ENCODE measurements at places on chromosomes 5 and 9.

DNA sequence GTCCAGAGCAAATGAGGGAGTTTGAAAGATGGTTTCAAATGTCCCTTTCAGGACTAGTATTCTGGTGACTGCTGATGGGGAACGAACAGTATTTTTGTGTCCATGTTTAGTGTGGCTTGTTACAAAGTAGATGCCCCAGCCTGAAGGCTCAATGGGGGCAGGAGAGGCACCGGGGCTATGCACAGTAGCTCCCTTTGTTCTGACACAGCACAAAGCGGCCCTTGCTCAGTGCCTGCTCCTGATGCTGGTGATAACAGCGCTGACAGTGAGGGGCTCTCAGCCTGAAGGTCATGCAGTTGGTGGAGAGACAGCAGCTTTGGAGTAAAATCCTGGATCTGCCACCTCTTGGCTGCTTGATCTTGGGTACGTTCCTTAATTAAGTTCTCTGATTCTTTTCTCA is 188.9 kb downstream of the SLIT3 start:
- DNase-seq, result no peak
- peaks cover 27% of the 10 kb centered on the region for H3K4me1 ChIP-seq
- no peaks in the 10 kb centered on the region for H3K27me3 ChIP-seq
- H3K4me3 ChIP-seq, result no peak overlapping the region
- no peak overlapping the region for H3K27ac ChIP-seq

DNA sequence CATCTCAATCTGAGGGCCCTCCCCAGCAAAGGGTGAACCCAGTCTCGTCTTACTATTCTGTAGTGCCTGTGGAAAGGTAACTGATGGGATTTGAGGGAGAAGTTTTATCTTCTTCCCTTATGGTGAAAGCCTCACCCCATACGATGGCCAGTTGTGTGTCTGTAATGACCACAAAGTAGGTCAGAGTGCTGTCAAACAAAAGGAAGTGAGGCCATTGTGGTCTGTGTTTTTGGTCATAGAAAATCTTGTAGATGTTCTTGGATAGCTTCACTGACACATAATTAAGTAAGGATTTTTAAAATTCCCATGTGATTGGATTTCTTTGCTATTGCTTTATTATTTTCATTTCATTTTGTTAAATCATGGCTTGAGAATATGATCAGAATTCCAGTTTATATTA is 505.1 kb upstream of the KLF4 start:
- no peak for DNase-seq
- H3K27ac ChIP-seq, result no peak overlapping the region
- H3K27me3 ChIP-seq, result no peaks in the 10 kb centered on the region
- no peaks in the 10 kb centered on the region for H3K4me1 ChIP-seq
- H3K4me3 ChIP-seq, result no peak overlapping the region

DNA sequence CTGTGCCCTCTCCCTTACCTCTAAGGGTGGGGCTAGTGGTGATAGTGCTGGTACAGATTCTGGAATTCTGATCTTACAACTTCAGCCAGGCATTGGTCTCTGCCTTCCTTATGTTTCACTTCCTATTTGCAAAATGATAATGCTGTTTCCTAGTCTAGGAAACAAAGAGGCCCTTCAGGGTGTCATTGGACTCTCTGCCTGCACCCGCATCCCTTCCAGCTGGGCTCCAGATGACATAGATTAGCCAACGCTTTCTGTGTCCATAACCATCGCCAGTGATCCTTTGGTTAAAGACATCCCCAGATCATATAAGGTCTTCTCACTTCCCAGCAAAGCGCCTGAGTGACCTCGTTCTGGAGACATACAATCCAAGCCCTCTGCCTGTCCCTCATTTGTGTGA is 180.7 kb downstream of the ERCC6L2 start:
- no peak overlapping the region for H3K27ac ChIP-seq

DNA sequence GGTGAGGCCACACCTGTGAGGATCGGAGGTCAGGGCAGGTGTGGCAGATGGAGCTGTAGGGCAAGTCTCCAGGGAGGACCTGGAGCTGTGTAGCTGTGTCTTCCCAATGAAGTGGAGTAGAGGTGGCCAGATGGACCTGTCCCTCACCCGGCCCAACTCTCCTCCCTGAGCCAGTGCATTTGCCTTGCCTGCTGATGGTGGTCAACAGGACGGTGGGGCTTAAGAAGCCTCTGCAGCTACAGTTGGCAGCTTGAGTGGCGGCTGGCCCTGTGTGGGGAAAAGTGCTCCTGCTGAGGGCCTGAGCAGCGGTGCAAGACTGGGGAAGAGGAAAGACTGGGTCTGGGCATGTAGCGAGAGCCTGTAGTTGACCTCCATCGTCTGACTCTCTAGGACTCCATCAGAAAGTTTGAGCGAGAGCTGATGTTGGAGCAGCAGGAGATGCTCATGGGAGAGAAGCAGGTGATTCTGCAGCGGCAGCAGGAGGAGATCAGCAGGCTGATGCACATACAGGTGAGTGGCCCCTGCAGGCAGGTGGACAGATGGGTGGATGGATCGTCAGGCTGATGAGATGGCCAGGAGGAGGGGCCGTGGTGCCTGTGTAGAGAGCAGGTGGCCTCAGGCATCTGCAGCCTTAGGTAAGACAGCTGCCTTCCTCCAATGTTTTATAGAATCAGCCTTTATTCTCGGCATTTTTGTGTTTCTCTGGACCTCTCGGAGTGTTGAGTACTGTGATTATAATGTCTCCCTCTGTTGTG is 24.9 kb downstream of the PITX1 start:
- no peaks in the 10 kb centered on the region for H3K36me3 ChIP-seq
- no peak overlapping the region for H3K4me3 ChIP-seq
- H3K27me3 ChIP-seq, result no peaks in the 10 kb centered on the region
- H3K27ac ChIP-seq, result no peak overlapping the region

- no peaks in the 10 kb centered on the region for H3K36me3 ChIP-seq
- no peak for DNase-seq
- H3K27ac ChIP-seq, result no peak overlapping the region
- H3K4me1 ChIP-seq, result peaks cover 12% of the 10 kb centered on the region
- H3K4me3 ChIP-seq, result no peak overlapping the region
These were observed 1.7 kb downstream of the GPRIN1 start for GRCh38 chr5:176608142-176608705.

DNA sequence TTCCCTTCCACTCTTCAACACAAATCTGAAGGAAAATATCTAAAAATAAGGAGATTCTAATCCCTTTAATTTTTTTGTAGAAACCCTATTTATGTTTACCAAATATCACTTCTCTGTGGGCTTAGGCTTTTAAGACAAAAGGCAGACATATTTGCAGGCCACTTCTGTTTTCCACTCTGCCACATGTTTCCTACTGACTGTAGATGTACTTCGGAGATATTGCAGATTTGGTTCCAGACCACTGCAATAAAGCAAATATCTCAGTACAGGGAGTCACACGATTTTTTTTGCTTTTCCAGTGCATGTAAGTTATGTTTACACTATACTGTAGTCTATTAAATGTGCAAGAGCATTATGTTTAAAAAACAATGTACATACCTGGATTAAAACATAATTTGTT is 219.0 kb downstream of the SREK1 start:
- no peaks in the 10 kb centered on the region for H3K4me1 ChIP-seq
- no peak overlapping the region for H3K27ac ChIP-seq
- no peak overlapping the region for H3K4me3 ChIP-seq
- no peak for DNase-seq

DNA sequence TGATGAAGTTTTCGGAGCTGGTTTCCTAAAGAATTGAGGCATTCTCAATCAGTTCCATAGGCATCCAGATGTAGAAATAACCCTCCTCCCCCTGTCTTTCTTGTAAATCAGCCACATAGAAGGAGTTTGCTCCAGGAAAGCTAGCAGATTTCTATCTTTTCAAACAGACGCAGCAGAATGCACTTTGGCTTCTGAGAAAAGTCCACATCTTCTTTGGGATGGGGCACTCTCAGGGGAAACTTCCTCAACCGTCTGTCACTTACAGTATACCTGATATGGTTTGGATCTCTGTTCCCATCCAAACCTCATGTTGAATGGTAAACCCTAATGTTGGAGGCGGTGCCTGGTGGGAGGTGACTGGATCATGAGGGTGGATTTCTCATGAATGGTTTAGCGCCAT is 94.1 kb downstream of the SNCAIP start:
- H3K27me3 ChIP-seq, result no peaks in the 10 kb centered on the region
- H3K4me1 ChIP-seq, result no peaks in the 10 kb centered on the region
- no peaks in the 10 kb centered on the region for H3K36me3 ChIP-seq
- no peak for DNase-seq
- no peak overlapping the region for H3K4me3 ChIP-seq

DNA sequence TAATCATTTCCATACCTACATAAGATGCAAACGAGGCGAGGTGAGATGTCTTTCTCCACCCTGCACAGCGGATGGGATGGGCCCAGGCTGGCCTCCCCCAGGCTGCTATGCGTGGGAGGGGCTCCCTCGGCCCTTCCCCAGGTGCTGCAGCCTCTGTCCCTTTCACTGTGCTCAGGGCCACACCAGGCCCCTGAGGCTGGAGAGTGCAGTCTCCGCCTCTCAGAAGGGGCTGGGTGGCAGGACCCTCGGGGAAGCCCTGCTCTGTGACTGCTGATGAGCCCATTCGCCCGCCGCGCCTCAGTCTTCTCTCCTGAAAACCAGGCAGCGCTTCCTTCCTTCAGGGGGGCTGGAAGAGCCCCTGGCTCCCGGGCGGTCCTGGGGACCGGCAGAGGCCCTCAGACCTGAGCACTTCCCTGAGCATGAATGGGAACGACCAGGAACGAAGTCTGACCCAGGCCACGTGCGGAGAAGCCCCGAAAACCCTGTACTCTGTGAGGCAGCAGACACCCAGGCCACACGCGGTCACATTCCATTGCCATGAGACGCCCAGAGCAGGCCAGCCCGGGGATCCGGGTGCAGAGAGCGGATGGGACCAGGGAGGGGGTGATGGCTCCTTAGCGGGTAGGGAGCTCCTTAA is 21.9 kb upstream of the NOTCH1 start:
- H3K27me3 ChIP-seq, result no peaks in the 10 kb centered on the region
- no peak overlapping the region for H3K4me3 ChIP-seq
- H3K27ac ChIP-seq, result peak overlapping the region; percentile 82
- peak; percentile 76 for DNase-seq
- no peaks in the 10 kb centered on the region for H3K36me3 ChIP-seq
- peaks cover 82% of the 10 kb centered on the region for H3K4me1 ChIP-seq

- peaks cover 63% of the 10 kb centered on the region for H3K36me3 ChIP-seq
- peak overlapping the region; percentile 13 for H3K27ac ChIP-seq
- H3K4me3 ChIP-seq, result no peak overlapping the region
- peaks cover 37% of the 10 kb centered on the region for H3K4me1 ChIP-seq
- no peaks in the 10 kb centered on the region for H3K27me3 ChIP-seq
- DNase-seq, result no peak
These were observed 72.1 kb downstream of the LRSAM1 start for GRCh38 chr9:127523312-127523851.

- H3K4me3 ChIP-seq, result no peak overlapping the region
- peak overlapping the region; percentile 58 for H3K27ac ChIP-seq
- peaks cover 80% of the 10 kb centered on the region for H3K4me1 ChIP-seq
These were observed 41.9 kb downstream of the LURAP1L start for GRCh38 chr9:12816656-12817101.

DNA sequence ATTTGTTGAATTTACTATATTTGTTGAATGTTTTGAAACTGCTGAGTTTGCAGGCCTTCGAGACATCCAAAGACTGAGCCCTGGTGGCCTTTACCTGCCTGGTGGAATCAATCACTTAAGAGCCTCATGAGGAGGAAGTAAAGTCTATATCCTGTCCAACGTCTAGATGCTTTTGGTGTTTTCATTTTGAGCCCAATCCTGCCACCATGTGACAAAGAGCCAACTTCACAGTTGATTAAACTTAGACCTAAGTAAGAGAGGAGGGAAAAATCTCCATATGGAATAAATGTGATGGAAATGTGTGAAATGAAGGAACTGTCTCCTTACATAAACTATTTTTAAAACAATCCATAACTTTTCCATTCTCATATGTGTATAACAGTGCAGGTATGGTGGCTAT is 220.1 kb downstream of the PRR16 start:
- no peak overlapping the region for H3K4me3 ChIP-seq
- DNase-seq, result no peak
- no peak overlapping the region for H3K27ac ChIP-seq
- H3K4me1 ChIP-seq, result no peaks in the 10 kb centered on the region
- no peaks in the 10 kb centered on the region for H3K36me3 ChIP-seq

- H3K27ac ChIP-seq, result peak overlapping the region; percentile 81
- peaks cover 14% of the 10 kb centered on the region for H3K4me1 ChIP-seq
- DNase-seq, result no peak
- peak overlapping the region; percentile 76 for H3K4me3 ChIP-seq
- H3K27me3 ChIP-seq, result no peaks in the 10 kb centered on the region
These were observed 2.3 kb downstream of the EFNA5 start for GRCh38 chr5:107668154-107669095.

- H3K36me3 ChIP-seq, result no peaks in the 10 kb centered on the region
- no peak overlapping the region for H3K27ac ChIP-seq
- no peak overlapping the region for H3K4me3 ChIP-seq
- H3K27me3 ChIP-seq, result no peaks in the 10 kb centered on the region
- DNase-seq, result no peak
These were observed 18.3 kb upstream of the FCHO2 start for GRCh38 chr5:72937517-72938061.

DNA sequence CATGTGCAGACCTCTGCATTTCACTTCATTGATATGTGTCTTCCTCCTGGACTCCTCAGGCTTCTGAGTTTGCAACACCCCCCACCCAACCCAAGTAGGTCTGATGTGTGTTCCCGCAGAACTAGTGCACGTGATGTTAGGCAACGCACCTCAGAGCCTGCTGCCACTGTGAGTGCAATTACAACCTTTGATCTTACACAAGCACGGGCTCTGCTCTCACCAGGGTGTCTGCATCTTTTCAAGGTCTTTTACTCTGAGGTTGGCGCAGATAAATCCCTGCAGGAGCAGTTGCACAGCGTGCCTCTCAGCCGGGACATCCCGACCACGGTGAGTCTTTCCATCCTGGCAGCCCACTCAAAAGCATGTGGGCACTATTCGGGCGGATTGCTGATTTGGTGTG is 80.1 kb downstream of the EGFLAM start:
- H3K36me3 ChIP-seq, result no peaks in the 10 kb centered on the region
- H3K27me3 ChIP-seq, result no peaks in the 10 kb centered on the region
- no peak for DNase-seq
- no peak overlapping the region for H3K4me3 ChIP-seq
- no peak overlapping the region for H3K27ac ChIP-seq
- no peaks in the 10 kb centered on the region for H3K4me1 ChIP-seq

DNA sequence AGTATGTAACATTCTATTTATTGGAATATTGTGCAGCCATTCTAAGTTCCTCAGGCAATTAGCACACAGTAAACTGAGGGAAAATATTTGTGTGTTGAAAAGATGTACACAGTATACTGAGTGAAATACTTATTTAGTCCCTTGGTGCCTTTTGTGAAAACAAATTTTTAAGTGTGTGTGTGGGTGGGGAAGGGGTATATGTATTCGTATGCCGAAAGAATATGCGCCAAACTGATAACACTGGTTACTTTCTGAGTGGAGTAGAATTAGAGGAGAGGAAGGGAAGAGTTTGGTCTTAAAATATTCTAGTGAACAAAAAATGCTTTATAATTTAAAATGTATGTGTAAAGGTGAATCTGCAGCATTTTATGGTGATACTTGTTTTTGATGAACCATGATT is 3.1 kb downstream of the DCP2 start:
- no peaks in the 10 kb centered on the region for H3K36me3 ChIP-seq
- no peak for DNase-seq
- no peaks in the 10 kb centered on the region for H3K27me3 ChIP-seq
- H3K4me3 ChIP-seq, result no peak overlapping the region
- peaks cover 32% of the 10 kb centered on the region for H3K4me1 ChIP-seq
- H3K27ac ChIP-seq, result no peak overlapping the region

GRCh38 chr9:893843-894420 is 52.4 kb downstream of the DMRT1 start:
- no peaks in the 10 kb centered on the region for H3K4me1 ChIP-seq
- H3K27ac ChIP-seq, result no peak overlapping the region
- H3K4me3 ChIP-seq, result no peak overlapping the region

Data from tibial artery (tissue), 4 donors.